ENCODE measurements at places on chromosomes 16 and 17.

DNA sequence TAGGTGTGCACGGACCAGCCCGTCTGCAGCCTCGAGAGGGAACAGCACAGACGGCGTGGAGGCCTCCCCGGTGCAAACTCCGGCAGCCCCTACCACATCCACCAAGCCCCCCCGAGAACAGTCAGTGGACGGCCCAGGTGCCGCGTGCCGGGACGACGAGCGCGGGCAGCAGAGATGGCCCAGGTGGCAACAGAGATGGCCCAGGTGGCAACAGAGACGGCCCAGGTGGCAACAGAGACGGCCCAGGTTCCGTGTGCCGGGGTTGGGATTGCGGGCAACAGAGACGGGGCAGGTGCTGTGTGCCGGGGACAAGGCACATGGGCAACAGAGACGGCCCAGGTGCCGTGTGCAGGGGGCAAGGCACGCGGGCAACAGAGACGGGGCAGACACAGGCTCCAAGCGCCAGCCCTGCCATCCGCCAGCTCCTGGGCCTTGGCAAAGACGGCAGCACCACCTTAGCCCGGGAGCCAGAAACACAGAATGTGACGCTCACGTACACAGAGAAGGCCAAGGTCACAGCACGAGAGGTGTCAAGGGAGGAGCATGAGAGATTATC is 31.1 kb downstream of the RPH3AL start:
- ATAC-seq = no peak

DNA sequence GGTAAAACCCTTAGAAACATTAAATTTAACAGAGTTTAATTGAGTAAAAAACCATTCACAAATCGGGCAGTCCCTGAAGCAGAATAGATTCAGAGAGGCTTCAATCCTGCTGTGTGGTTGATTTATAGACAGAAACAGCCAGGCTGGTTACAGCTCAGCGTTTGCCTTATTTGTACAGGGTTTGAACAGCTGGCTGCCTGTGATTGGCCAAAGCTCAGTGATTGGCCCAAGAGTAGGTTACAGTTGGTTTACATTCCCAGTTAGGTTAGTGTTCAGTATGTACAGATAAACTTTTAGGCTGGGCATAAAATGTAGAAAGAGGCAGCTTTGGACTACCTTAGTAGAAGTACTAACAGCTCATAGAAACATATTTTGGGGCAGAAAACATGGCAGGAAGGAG is 210.4 kb upstream of the ELAC2 start:
- ATAC-seq = no peak

- ATAC-seq = no peak
These were observed 13.1 kb downstream of the MBTPS1 start for GRCh38 chr16:84103678-84104077.

- peak; percentile 75 for ATAC-seq
These were observed 40.9 kb downstream of the TMEM235 start for GRCh38 chr17:78272181-78272913.

DNA sequence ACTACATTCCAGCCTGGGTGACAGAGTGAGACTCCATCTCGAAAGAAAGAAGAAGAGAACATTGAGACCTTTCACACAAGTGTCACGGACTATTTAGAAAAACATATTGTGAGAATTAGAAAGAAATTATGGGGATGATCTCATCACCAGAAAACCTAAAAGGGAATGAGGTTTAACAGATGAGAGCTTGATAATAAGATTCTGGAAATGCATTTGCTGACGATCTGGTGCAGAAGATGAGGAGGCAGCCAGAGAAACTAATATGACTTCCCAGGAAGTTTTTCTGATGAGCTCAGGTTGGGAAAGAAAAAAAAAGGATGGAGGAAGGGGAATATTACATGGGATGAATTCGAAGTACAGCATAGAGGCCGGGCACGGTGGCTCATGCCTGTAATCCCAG is 10.8 kb upstream of the APOH start:
- no peak for ATAC-seq

- no peak for ATAC-seq
These were observed 3.6 kb upstream of the HS3ST3B1 start for GRCh38 chr17:14297161-14297851.

DNA sequence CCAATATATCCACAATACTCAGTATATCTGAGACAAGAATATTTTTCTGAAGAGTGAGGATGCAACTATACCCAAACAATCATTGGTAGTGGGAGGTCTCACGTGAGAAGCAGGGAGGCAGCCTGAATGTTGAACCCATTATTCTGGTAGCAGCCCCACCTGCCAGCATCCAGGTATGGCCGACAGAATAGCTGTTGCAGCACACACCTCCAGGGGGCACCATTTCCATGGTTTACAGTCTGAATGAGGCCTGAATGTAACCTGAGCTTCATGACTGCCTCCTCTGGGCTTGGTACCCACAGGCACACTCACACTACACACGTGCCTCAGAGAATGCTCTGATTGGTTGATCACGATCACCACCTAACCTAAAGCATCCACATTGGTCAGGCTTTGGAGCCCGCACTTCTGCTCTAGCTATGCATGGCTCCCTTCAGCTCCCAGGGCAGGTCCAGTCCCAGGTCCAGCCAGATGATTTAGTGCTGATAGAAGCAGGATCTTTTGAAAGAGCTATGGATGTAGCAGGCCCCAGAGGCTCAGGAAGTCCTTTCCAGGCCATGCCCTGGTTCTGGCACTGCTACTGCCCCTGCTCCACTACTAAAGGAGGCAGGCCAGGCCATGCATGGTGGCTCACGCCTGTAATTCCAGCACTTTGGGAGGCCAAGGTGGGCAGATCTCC is 11.0 kb upstream of the CBFB start:
- ATAC-seq = peak; percentile 52

GRCh38 chr16:28179354-28179753 is 32.4 kb downstream of the XPO6 start:
- no peak for ATAC-seq

- ATAC-seq = no peak
These were observed 28.6 kb upstream of the METRNL start for GRCh38 chr17:83050651-83051395.

- ATAC-seq = no peak
These were observed 71.1 kb upstream of the TMEM97 start for GRCh38 chr17:28247671-28248555.

DNA sequence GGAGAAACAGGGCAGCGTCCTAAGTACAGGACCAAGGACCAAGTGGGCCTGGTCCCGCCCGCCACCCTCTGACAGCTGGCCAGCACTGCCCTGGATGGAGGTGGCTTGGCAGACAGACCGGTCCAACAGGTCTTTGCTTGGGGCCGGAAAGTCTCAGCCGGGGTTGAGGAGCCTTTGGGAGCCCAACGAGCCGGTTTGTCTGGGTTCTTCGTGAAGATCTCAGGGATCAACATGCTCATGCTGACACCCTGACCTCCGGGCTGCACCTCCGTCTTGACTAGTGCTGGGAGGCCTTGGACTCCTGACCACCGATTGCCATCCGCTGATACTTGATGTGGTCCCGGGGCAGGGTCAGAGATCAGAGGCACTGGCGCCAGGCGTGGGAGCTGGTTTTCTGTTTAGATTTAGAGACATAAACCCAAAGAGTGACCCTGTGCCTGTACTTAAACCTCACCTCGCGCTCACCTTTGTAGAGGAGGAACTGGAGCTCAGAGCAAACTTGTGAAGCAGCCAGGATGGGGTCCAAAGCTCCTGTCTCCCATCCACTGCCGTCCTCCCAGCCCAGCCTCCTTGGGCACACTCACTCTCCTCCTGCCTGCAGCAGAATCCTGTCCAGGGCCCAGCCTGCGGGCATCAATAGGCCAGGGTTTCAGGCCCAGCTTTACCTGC is 92.1 kb upstream of the GSE1 start:
- ATAC-seq = no peak

DNA sequence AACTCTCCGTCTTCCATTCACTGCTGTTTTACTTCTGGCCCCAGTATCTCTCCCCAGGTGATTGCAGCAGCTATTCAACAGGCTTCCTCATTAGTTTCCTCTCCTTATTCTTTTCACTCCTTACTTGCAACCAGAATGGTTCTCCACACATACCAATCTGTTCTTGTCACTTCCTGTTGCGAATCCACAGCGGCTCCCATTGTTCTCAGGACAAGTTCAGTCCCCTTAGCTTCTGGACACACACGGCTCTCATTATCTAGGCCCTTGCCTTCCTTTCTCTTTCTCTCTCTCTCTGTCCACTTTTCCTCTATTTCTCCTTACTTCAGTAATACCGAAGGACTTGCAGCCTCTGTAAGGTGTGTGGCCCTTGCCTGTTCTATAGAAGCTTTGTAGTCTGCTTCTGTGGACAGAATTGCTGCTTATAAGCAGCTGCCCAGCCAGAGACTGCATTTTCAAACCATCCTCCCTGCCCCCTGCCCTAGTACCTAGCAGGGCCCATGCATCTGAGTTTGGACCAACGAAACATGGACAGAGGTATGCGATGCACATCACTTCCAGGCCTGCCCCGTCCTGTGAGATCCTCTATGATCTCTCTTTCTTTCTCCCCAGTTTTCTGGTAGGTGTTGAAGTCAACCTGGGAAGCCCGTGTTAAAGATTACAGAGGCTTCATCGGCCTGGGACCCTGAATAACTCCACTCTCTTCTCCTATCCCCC is 45.7 kb downstream of the VAT1L start:
- ATAC-seq = no peak

GRCh38 chr17:21165922-21166594 is 39.3 kb downstream of the DHRS7B start:
- ATAC-seq = peak; percentile 54

- ATAC-seq = no peak
These were observed 12.6 kb downstream of the UBN1 start for GRCh38 chr16:4859900-4860255.

GRCh38 chr16:20866801-20867200 is 33.4 kb downstream of the DCUN1D3 start:
- ATAC-seq = no peak

GRCh38 chr17:18362698-18363100 is 651 bp downstream of the SHMT1 start:
- ATAC-seq = peak; percentile 17

DNA sequence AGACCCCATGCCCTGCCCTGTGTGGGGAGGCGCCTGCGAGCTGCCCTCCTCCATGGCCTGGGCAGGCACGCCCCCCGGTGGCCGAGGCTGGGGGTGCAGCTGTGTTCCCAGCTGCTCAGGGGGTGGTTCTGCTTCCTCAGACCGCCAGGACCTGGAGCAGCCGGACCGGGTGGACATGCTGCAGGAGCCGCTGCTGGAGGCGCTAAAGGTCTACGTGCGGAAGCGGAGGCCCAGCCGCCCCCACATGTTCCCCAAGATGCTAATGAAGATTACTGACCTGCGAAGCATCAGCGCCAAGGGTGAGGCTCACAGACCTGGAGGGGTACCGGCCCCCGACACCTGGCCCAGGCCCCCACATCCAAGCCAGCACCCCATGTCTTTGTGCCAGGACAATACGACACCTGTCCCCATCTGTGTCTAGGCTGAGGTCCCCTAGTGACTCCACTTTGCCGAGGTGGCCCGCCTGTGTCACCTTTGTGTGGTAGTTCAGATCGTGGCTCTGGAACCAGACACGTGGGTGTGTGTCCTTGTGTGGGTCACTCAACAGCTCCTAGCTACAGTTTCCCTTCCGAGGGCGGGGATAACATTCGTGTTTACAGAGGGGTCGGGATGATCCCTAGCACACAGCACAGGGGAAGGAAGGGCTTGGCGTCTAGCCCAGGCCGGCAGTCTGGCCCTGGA is 9.3 kb downstream of the GJD3 start:
- ATAC-seq = peak; percentile 69

- peak; percentile 6 for ATAC-seq
These were observed 257 bp downstream of the SNAI3 start for GRCh38 chr16:88686062-88686438.

GRCh38 chr16:27114006-27114405 is 47.3 kb downstream of the C16orf82 start:
- no peak for ATAC-seq

DNA sequence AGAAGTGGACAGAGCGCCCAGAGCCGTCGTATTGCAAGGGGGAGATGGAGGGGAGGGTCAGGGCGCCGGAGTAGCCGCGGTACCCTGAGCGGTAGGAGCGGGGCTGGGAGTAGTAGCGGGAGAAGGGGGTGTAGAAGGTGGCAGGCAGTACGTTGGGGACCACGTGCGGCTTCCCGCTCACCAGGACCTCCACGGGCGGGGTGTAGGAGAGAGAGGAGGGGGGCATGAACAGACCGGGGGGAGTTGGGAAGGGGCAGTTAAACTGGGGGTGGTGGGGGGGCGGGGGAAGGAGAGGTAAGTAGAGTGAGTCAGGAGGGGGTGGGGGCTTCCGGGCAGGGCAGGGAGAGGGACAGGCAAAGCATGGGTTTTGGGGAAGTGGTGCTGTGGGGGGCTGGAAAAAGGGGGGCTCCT is 16.8 kb downstream of the ST6GALNAC2 start:
- no peak for ATAC-seq

- no peak for ATAC-seq
These were observed 23.5 kb upstream of the ITGB4 start for GRCh38 chr17:75697651-75698291.

- peak; percentile 73 for ATAC-seq
These were observed 22.6 kb downstream of the ADCY9 start for GRCh38 chr16:4093495-4094126.

DNA sequence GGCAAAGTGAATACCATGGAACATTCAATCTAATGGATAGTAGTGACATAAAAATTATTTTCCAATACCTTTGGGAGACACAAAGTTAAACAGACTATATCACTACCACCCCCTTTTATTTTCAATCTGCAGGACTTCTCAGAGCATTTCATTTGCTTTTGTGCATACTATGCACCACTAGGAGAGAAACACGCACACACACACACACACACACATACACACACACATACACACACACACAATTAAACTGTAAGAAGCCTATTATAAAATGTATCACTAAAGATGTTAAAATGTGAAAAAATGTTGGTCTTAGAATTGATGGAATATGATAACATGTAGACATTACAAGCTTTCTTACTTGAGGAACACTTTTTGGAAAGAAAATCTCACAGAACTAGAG is 331.4 kb downstream of the CA10 start:
- no peak for ATAC-seq

DNA sequence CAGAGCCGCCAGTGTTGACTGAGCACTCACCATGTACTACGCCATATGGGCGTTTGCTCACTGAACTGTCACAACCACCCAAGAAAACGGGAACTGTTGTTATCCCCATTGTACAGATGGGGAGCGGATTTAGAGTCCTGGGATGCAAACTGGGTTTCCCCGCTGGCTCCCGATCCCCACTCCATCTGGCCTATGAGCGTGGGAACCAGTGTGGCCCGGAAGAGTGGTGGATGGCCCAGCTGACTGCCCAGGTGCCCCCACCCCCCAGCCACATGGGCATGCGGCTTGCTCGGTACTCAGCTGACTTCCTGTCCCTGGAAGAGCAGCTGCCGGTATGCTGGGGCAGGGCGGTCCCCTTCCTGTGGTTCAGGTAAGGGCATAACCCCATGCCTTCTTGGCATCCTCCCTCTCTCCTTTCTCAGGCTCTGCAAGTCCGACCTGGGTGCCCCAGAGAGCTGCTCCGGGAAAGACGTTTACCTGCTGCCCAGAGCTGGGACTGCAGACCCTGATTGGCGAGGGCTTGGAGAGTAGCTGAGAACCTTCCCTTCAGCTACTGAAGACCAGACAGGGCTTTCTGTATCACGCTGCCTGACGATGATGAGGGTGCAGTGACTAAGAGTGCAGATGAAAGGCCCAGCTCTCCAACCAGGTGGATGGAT is 16.2 kb downstream of the SOCS3 start:
- no peak for ATAC-seq

Measured in gastroesophageal sphincter (tissue), 4 donors.